ENCODE measurements at places on chromosomes 7 and 10.

- no peak for DNase-seq
These were observed 36.5 kb downstream of the DPCD start for GRCh38 chr10:101624526-101625102.

GRCh38 chr7:134477954-134478353, 19.1 kb upstream of the AKR1B1 start:
- no peak for DNase-seq

DNA sequence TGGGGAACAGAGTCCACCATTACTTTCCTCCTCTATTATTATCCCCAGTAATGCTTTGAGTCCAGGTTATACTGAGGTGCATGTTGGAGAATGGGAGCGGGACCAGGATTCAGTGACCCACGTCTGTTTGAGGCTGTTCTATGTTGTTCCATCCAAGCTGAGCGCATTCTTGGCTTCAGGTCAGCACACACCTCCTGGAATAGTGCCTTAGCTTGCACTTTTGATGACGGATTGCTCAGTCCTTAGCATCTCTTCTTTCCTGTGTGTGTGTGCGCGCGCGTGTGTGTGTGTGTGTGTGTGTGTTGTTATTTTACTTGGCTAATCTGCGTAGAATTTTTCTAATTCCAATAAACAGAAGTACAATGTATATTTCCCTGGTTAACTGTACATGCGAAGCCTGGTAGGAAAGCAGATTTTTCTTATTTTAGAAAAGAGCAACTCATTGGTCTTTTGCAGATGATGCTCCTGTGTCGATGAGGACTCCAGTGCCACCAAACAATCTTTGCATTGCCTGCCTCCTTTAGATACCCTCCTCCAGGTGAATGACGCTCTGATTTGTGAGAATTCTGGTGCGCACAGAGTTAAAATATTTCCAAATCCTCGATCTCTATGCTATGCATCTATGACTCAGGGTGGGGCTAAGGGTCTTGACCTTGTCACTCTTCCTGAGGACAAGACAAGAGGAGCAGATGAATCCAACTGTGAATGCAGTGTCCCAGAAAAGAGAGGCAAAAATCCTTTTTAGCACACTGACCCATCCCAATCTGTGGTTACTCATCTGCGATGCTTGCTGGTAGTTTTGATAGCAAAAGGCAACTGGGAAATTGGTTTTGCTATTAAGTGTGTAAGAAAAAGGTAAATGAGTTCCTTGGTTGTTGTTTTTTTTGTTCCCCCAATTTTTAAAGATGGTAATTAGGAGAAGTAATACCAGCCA, 13.3 kb upstream of the CELF2 start:
- no peak for DNase-seq

- no peak for DNase-seq
These were observed 10.7 kb upstream of the STEAP4 start for GRCh38 chr7:88317422-88317821.

DNA sequence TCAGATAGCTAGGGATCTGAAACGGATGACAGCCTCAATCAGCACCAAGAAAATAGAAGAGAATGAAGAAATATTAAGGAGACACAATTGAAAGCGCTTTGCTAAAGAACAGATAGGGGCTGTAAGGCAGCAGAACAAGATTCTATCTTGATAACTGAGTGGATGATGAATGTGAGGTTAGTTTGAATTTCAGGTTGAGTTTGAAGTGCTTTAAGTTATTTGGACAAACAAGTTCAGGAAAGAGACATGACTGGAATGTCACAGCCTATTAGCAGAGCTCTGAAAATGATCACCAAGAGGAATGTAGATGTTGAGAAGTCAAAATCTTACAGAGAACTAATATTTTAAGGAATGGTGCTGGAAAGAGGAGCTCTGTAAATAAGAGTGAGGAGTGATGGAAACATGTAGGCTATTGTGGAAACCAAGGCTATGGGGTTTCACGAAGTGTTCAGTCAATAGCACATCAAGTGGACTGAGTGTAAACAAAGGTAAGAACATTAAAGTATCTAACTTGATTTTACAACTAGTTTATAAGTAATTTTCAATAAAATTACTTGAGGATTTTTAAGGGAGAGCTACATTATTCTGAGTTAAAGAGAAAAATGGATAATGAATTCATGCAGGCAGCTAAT, 61.6 kb downstream of the MEST start:
- no peak for DNase-seq

DNA sequence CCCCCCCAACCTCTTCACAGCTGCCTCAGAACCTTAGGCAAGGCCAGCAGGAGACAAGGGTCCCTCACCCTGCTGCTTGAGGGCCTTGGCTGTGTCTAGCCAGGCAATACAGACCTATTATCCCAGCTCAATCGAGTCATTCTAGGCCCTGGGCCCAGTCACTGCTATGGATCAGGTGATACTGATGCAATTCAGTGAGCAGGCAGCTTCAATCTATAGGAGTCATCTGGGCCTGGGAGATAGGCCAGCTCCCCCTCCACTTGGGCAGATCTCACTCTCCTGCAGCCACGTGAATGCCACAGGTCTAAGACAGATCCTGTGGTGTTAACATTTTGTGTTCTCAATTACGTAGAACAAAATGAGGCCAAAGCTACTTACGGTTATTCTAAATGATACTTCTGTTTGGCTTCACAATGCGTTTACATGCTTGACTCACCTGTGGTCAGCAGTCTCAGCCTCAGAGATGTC, 68.0 kb upstream of the LRRC4 start:
- peak; percentile 56 for DNase-seq

- no peak for DNase-seq
These were observed 5.6 kb upstream of the PAX2 start for GRCh38 chr10:100739517-100740368.

GRCh38 chr10:101840102-101840684, 3.4 kb downstream of the KCNIP2 start:
- DNase-seq: no peak

- DNase-seq: no peak
These were observed 42.8 kb downstream of the GRB10 start for GRCh38 chr7:50739744-50740435.

GRCh38 chr7:124724079-124724478, 41.5 kb downstream of the GPR37 start:
- no peak for DNase-seq

- no peak for DNase-seq
These were observed 875.8 kb upstream of the CELF2 start for GRCh38 chr10:10141782-10142382.

DNA sequence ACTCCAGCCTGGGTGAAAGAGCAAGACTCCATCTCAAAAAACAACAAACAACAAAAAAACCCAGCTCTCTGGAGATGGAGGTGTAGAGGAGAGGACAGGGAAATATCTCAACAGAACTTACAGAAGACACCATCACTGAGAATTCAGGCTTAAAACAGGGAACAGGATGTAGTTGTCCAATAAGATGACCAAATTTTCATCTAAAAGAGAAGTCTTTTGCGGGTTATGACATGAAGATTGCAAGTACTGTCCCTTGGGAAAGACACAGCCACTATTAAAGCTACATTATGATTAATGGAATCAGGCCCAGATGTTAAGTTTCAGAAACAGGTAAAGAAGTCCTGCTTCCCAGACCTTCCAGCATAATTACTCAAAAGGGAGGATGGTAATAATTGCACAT, 235.2 kb upstream of the NRP1 start:
- DNase-seq: no peak

- DNase-seq: no peak
These were observed 102.9 kb upstream of the AHR start for GRCh38 chr7:17195576-17195975.

DNA sequence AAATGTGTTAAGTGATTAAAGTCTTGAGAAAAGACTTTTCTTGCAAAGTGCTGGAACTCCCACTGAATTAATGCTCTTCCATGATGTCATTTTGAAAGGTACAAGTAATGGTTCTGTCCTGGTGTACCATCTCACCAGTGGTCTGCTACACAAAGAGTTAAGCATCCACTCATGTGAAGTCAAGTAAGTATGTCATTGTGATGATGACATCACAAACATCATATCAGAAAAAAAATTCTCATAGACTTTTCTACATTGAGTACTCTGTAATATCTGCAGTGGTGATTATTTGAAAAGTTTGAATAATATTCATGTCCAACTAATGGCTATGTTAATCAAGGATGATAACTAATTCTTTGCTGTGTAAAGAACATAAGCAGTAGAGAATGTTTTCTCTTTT, 22.6 kb downstream of the WDR11 start:
- DNase-seq: no peak

DNA sequence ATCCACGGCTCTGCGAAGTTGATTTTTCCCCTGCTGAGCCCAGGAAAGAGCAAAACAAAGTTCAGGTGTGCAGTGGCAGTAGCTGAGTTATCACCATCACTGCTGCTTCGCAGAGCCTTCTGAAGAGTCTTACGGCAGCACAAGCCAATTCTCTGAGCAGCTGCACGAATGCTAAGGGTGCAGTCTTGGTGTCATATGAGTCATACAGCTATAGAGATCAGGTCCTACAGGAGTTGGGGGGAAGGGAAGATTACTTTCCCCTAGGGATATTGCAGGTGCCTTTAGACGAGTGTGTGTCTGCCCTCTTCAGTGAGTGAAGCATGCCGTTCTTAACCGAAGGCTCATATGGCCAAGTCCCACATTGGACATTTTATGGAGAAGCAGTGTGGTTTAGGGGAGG, 227.8 kb downstream of the CELF2 start:
- no peak for DNase-seq

- no peak for DNase-seq
These were observed 197.6 kb upstream of the ZNF32 start for GRCh38 chr10:43846187-43846680.

DNA sequence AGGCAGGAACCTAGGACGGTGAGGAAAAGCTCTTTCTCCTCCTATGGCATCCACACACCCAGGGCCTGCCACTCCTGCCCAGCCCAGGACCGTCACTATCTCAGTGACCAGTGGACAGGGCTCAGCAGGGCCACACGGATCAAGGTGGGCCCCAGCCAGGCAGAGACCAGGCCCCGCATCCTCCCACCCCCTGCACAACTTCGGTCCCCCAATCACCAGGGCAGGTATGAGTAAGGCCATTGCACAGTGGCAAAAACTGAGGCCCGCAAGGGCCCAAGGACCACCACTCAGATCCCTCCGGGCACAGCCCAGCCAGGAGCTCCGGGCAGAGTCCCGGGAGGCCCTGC, 30.3 kb downstream of the OAT start:
- no peak for DNase-seq

- no peak for DNase-seq
These were observed 63.2 kb downstream of the PRPF18 start for GRCh38 chr10:13649844-13650520.

GRCh38 chr10:132452651-132453469, 55.9 kb downstream of the PWWP2B start:
- no peak for DNase-seq

DNA sequence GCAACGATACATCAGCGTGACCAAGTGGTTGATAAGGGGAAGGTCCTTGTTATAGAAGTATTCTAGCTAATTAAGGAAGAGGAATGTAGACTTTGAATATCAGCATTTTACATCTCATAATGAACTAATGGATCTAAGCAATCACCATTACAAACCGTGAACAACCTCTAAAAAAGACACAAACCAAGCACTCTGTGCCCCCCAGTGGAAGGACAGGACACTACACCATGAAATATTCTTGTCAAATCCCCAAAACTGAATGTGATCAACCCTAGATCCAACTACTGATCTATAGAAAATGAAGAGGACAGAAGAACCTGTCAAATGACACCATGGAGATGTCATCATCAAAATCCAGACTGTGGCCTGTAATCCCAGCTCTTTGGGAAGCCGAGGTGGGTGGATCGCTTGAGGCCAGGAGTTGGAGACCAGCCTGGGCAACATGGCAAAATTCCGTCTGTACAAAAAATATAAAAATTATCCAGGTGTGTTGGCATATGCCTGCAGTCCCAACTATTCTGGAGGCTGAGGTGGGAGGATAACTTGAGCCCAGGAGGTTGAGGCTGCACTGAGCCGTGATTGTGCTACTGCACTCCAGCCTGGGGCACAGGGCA, 111.3 kb upstream of the CARD11 start:
- DNase-seq: peak; percentile 27

DNA sequence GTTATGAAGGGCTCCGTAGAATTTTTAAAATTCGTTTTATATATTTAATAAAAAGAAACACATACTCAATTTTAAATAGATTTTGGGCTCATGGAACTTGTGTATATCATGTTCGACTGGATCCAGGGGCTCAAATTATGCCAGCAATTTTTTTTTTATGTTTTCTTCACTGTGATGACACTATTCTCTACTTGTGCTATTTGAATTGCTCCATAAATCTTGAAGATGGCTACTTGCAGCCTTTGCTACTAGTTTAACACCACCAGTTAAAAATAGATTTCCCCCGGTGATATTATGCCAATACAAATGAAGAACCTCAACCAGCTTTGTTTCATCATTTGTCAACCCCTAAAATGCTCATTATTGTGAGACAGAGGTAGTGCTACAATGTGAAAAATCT, 933.2 kb downstream of the IPMK start:
- no peak for DNase-seq

- DNase-seq: no peak
These were observed 120.7 kb upstream of the PLXNA4 start for GRCh38 chr7:132697003-132697402.

- DNase-seq: no peak
These were observed 288.9 kb upstream of the KLF6 start for GRCh38 chr10:4073912-4074311.

- DNase-seq: no peak
These were observed 509.0 kb upstream of the ZMIZ1 start for GRCh38 chr10:78559661-78560340.

- no peak for DNase-seq
These were observed 201.7 kb upstream of the PRSS58 start for GRCh38 chr7:142459551-142459963.

GRCh38 chr7:65409363-65409762, 35.7 kb downstream of the ZNF92 start:
- DNase-seq: no peak

- DNase-seq: no peak
These were observed 15.4 kb upstream of the KDM7A start for GRCh38 chr7:140192176-140192575.

DNA sequence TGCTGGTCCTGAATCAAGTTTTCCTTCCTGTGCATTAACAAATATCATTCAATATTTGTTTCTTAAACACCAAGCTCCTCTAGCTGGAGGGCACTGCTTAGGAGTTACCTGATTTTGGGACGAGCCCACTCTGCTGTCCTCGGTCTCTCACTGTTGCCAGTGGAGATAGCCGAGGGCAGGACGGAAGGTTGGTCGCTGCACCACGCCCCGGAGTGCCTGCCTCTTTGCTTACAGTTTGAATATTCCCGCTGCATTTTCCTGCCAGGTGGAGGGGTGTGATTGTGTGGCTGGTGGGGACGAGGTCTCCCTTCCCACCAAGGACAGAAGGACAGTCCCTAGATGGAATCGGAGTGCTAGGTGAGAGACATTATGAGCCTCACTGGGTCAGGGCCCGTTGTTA, 201.5 kb downstream of the DNAJB6 start:
- no peak for DNase-seq

DNA sequence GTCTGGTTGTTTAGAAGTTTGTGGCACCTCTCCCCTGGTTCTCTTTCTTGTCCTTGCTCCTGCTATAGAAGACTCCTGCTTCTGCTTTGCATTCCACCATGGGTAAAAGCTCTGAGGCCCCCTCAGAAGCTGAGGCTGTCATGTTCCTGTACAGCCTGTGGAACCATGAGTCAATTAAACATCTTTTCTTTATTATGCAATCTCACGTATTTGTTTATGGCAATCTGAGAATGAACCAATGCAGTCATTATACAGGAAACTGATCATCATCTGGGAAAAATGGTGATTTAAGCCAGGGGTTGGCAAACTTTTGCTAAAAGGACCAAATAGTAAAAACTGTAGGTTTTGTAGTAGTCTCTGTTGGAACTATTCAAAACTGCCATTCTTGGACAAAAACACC, 175.4 kb downstream of the CSTF2T start:
- no peak for DNase-seq

GRCh38 chr10:63197344-63198092, 64.4 kb downstream of the NRBF2 start:
- DNase-seq: no peak

All from Panc1 (cell line).